ENCODE measurements at places on chromosomes 6 and 20.
A peak's percentile ranks its signal among the peaks of the same experiment; 100 is the strongest.

- no peak for DNase-seq
These were observed 68.0 kb downstream of the BMP7 start for GRCh38 chr20:57198132-57199072.

GRCh38 chr6:139013185-139013800 is 15.3 kb upstream of the ABRACL start:
- no peak for DNase-seq

DNA sequence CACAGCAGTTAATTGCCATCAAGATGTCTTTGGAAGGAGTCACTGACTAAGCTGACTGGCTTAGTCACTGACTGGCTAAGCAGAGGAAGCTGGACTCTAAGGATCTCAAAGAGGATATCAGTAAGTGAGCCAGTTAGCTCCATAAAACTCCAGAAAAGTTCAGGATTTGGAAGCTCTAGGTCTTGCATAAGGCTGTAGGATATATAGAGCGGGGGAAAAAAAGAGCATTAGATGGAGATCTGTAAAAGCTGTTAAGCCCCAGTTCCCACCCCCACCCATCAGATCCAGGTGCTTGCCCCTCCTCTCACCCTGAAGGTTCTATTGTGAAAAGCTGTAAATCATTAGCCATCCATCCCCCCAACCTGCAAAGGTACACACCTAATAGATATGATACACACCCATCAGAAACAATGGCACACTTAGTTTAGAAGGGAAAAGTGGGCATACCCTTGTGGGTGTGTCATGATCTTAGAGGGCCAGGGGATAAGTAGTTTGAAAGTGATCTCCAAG is 32.2 kb downstream of the CARMIL1 start:
- DNase-seq, result no peak

DNA sequence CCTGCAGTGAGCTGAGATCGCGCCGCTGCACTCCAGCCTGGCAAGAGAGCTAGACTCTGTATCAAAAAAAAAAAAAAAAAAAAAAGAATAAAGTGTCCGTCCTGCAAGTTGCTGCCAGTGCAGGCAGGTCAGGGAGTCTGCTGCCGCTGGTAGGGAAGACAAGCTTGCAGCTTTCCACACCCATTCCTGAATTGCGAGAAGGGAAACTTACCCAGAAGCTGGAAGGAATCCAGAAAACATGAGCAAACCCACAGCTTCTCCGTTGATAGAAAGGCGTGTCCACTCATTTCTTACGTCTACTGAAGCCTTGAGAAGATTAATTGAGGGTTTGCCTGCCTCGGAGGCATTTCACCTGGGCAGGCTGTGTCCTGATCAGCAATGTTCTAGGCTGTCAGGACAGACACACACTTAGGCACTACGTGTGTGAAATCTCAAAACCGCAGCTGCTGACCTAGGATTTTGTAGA is 61.6 kb upstream of the DSP start:
- no peak for DNase-seq

- no peak for DNase-seq
These were observed 26.8 kb downstream of the PPP1R14C start for GRCh38 chr6:150169609-150170008.

DNA sequence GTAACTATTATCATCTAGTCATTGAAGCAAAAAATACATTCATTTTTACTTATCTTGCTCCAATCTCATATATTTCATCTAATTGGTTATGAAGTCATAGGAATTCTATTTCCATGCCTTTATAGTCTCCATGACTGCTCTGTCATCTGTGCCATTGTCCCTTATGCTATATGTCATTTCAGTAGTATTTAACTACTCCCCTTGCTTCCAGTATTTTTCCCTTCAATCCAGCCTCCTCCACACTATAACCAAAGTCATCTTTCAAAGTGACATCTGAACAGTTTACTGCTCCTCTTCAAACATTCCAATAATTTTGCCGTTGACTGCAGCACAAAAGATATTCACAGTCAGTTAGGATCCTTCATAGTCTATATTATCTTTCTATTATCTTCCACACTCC is 216.6 kb upstream of the HS3ST5 start:
- no peak for DNase-seq

- DNase-seq, result peak; percentile 81
These were observed 9.3 kb upstream of the NEDD9 start for GRCh38 chr6:11241793-11242201.

- no peak for DNase-seq
These were observed 6.2 kb upstream of the COL12A1 start for GRCh38 chr6:75211920-75212590.

- no peak for DNase-seq
These were observed 164.2 kb downstream of the GMPR start for GRCh38 chr6:16402581-16402900.

DNA sequence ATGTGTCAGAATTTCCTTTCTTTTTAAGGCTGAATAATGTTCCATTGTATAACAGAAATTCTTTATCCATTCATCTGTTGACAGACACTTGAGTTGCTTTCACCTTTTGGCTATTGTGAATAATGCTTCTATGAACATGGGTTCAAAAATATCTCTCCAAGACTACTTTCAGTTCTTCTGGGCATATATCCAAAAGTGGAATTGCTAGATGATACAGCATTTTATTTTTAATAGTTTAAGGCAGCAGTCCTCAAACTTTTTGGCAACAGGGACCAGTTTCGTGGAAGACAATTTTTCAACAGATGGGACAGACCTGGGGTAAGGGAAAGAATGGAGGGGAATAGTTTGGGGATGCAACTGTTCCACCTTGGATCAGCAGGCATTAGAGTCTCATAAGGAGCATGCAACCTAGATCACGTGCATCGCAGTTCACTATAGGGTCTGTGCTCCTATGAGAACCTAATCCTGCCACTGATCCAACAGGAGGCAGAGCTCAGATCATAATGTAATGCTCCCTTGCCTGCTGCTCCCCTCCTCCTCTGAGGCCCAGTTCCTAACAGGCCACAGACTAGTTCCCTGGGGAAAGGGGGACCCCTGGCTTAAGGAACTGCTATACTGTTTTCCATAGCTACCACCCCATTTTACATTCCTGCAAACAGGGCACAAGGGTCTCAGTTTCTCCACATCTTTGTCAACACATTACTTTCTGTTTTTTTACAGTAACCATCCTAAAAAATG is 239.9 kb upstream of the RNF217 start:
- DNase-seq, result no peak

DNA sequence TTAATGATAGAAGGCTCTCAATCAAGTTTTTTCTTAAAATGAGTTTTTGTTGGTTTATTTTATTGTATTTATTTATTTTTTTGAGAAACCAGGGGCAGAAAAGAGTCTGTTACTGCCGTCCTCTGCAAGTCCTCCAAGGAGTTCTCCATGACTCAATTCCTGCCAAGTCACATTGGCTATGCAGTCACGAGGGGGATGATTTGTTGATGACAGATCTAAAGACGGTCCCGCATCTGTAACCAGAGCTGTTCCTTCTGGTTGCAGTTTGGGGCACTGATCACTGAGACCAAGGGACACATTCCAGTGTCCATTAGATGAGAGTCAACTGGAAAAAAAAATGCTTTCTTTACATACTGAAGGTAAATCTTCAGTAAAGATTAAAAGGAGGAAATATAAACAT is 13.9 kb upstream of the TSHZ2 start:
- no peak for DNase-seq

DNA sequence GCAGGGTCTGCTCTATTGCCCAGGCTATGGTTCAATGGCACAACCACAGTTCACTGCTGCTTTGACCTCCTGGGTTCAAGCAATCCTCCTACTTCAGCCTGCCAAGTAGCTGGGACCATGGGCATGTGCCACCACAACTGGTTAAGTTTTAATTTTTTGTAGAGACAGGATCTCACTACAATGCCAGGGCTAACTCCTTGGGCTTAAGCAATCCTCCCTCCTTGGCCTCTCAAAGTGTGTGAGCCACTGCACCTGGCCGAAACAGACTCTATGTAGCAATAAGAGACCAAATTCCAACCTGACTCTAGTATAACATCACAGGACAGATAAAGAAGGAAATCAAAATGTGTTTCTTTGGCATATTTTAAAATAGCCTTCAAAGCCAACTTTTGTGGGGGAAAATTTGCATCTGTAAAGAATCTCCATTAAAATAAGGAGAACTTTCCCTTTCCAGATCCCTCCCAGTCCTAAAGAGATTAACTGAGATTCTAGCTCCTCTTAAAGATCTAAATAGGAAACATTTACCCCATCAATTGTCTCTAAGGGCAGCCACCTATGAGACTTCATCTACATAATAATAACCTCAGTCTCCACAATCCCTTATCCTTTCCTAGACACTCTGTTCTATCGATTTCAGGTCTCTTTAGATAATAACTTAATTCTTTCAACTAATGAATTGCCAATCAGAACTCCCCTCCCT is 94.7 kb upstream of the PLCB4 start:
- no peak for DNase-seq

- no peak for DNase-seq
These were observed 816 bp upstream of the MAN1A1 start for GRCh38 chr6:119350202-119350951.

- peak; percentile 75 for DNase-seq
These were observed 102.1 kb downstream of the TMEM242 start for GRCh38 chr6:157221049-157221816.

DNA sequence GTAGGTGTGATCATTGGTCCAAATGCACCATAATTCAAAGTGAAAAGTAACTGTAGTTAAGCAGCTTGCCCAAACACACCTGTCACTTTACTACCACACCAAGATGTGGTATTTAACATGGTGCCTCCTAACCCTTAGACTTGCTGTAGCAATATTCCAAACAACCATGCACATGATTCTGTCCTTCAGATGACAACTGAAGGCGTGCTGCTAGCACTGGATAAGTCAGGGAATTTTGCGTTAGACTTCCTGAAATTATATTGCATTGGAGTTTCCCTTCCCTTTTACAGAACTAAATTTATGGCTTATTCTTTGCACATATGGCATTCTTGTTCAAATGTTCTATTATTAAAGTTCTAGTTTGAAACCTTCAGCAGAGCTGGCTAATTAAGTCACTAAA is 106.2 kb downstream of the ARHGAP18 start:
- DNase-seq, result no peak

Measured in endothelial cell (in vitro differentiated cells).